Activated CD4-positive, alpha-beta memory T cell treated with anti-CD3 and anti-CD28 coated beads for 36 hours (primary cell): ENCODE measurements at places on chromosomes 6 and 20. TPM values are rescaled to one million over a fixed set of nuclear protein-coding genes. Genes with fewer than 3 reads are reported as not detected.

GRCh38 chr6:110674096-110674495 is 141.2 kb downstream of the CDK19 start:
- no peak for DNase-seq

GRCh38 chr6:96015518-96016333 is at the start of gene FUT9:
Gene FUT9, plus strand, starts transcription at chr6:96015974. Its CDS starts 187,182 bp downstream, at chr6:96203156.
- no peak for DNase-seq

HSF2 gene
- total RNA-seq, result 18.5 TPM

- DNase-seq, result no peak
Observed at GRCh38 chr6:169939554-169940164, 188.2 kb downstream of the ERMARD start.

DNA sequence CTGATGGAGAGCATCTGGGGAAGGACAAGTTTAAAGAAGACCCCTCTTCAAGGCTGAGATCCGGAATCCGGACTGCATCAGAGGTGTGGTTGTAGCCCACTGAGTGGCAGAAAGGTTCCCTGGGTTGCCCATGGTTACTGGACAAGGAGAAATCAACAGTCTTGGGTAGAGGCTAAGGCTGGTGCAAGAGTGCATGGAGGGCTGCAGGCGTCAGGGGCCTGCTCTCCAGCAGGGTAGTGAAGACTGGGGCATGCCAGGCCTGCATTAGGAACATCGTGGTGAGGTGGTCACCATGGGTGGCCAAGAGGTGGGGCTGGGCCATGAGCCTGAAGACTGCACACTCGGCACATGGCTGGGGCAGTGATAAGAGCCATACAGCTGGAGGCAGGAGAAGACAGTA is 91.2 kb downstream of the RNF182 start:
- DNase-seq, result no peak

GRCh38 chr20:11918981-11919380 is 1.3 kb downstream of the BTBD3 start:
- no peak for DNase-seq

GPLD1 gene
- 0.19 TPM for total RNA-seq

MCCD1 gene
- total RNA-seq, result not detected

DNA sequence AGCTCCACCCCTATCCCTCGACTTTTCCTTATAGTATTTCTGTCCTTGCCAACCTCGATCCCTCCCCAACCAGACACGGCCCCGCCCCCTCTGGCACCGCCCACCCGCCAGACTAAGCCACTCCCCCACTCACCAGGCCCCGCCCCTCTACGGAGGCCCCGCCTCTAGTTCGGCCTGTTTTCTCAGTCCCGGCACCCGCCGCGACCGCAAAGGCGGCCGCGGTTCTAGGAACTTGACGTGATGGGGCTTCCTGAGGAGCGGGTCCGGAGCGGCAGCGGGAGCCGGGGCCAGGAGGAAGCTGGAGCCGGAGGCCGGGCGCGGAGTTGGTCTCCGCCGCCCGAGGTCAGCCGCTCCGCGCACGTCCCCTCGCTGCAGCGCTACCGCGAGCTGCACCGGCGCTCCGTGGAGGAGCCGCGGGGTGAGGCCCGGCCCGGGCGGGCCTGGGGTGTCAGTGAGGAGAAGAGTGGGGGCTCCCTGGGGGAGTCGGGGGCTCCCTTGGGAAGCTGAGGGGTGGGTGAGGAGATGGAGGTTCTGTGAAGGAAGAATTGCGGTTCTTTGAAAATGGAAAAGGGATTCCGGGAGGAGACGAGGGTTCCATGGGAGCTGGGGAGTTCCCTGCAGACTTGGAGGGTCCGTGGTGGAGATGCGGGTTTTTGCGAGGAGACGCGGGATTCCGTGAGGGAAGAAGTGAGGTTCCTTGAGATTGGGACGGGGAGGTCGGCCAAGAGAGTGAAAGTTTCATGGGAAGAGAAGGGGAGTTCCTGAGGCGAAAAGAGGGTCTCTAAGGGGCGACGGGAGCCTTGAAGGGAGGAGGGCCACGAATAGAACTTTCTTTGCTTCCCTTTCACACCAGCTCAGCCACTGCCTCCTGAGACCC is at the start of gene ACSS2:
Gene ACSS2, plus strand, starts transcription at position 207 of the 877 bp plus-strand sequence. Its CDS starts 34 bp downstream, at position 241.
- peak; percentile 99 for DNase-seq

CEP162 gene
- 6.3 TPM for total RNA-seq

NHSL1 gene
- 0.95 TPM for total RNA-seq

NKX2-4 gene
- not detected for total RNA-seq

BCAS1 gene
- 0.17 TPM for total RNA-seq

DAAM2 gene
- not detected for total RNA-seq

GRCh38 chr20:19945732-19946670 is 71.2 kb upstream of the NAA20 start:
- no peak for DNase-seq

DNA sequence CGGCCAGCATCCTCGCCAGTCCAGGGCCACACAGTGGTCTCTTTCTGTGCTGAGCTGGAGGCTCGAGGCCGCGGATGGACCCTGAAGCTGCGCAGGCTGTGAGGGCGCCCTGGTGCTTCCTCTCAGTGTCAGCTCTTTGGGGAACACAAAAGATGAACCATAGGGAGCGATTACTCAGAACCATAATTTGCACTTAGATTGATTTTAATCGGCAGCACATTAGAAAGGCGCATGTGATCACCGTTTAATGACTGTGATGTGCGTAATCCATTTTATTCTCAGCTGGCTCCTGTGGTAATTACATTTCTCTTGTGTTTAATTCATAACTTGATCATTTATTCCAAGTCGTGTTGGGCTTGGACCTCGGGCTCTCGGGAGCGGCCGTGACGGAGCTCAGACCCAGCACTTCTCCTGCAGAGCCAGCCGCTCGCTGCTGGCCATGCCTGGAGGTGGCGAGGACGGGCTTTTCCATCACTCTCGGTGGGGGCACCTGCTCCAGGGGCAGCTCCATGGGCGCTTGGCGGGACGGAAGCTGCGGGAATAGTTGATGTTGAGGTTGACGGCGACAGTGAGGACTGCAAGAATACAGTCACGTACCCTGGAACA is 25.6 kb upstream of the NTSR1 start:
- DNase-seq, result no peak

PAX1 gene
- not detected for total RNA-seq

GRCh38 chr6:31474871-31475286 is 23.1 kb upstream of the MICB start:
- no peak for DNase-seq

DNA sequence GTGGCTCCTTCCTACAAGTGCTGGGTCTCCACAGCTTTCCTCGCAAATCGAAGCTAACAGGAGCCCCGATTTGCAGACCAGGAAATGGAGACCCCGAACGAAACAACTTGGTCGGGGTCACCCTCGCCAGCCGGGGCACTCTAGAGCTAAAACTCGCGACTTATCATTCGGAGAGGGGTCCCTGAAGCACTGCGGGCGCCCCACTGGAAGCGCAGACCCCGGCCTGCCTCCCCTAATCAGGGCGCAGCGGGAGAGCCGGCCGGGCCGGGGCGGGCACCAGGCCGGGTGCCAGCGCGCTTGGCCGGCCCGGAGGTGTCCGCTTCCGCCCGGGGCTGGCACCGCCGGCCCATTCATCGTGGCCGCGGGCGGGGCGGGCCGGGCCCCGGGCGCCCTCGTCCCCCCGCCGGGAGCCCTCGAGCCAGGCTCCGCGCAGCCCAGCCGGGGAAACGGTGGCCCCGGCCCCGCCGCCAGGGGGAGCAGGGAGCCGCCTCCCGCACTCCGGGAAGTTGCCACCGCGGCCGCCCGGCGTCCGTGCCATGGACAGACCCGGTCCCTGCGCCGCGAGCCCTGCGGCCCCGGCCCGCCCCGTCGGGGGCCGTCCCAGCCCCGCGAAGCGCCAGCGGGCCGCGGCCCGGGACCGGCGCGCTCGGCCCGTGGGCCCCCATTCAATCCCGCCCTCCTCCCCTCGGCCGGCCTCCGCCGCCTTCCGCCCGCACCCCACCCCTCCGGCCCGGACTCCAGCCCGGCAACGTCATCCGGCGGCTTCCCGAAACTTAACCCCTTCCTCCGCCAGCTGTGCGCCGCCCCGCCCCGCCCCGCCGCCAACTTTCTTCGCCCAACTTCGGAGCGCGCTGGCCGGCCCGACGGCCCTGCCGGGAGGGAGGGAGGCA is 961 bp downstream of the RRBP1 start:
- peak; percentile 84 for DNase-seq

FAM83C gene
- total RNA-seq, result not detected

GRCh38 chr20:62697468-62697912 is 11.1 kb upstream of the NTSR1 start:
- DNase-seq, result no peak

SNX21 gene
- total RNA-seq, result 1.8 TPM

HLA-DMA gene
- total RNA-seq, result 9.6 TPM

STMND1 gene
- not detected for total RNA-seq

DNA sequence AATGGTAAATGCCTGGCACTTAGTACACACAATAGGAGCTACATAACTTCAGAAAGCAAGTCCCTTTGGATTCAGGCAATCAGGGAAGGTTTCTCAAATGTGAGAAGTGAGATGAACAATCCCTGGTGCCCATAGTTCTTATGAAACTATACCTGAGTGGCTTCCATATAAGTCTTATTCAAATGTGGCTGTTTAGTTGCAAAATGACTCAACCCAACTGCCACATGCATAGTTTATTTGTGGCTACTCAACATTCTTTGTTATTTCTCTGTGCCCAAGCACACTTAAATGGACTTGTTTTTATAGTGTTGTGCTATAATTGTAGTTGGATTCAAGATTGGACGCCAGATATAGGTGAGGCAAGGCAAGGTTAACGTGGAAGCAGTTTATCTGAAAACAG is 93.7 kb upstream of the ATXN1 start:
- DNase-seq, result no peak

DNA sequence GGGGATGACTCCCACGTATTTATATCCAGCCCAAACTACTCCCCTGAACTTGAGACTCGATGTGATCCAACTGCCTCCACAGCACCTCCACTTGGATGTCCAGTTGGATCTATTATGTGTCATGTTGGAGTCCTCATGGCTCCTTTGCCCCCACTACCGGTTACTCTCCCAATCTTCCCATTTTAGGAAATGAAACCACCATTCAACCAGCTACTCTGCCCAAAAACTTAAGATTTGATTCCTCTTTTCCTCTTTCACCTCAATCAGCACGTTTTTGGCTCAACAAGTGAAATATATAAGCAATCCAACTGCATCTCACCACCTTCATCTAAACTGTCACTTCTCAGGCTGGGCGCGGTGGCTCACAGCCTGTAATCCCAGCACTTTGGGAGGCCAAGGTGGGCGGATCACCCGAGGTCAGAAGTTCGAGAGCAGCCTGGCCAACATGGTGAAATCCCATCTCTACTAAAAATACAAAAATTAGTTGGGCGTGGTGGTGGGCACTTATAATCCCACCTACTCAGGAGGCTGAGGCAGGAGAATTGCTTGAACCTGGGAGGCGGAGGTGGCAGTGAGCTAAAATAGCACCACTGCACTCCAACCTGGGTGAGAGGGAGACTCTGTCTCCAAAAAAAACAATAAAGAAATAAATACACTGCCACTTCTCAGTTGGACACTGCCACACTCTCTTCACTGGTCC is 3.4 kb downstream of the AHCY start:
- no peak for DNase-seq

DNA sequence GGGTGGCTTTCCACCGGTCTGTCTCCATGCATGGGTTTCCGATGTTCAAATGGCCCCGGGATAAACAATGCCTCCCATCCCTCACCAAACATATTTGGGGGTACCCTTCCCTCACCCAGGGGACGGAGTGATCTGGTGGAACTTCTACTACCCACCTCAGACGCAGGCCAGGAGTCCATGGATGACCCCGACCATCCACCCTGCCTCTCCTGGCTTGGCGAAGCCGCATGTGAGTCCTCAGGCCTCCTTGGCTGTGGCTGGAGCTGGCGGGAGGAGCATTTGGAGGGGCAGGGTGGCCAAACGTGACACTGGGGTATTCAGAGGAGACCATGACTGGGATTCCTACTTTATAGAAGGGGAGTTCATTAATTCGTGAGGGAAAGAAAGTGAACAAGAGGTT is 45.9 kb upstream of the FRMD1 start:
- no peak for DNase-seq

DNA sequence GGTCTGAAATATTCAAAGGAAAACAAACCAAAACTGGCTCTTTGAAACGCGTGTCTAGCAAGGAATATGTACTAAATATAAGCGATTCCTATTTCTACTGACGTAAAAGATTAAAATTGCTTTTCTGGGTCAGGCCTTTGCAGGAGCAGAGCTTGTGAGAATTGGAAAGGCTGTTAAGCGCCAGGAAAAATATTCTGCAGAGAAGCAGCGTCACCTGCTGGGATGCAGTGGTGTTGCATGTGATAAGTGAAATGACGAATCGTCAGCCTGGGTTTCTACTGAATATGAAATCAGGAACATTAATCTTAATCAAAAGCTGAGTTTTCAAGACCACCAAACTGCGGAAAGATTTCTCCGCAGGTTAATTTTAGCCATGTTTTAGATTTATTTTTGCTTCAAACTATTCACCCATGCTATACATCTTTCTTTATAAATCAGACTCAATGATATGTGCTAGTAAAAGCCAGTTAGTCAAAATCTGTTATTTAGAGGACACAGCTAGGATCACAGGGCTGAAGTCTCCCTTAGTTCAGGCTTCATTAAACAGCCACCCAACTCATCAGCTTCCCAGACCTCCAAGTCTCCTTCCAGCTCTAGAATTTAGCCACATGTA is 67.4 kb downstream of the ALDH8A1 start:
- peak; percentile 74 for DNase-seq

ZNF391 gene
- total RNA-seq, result 2.8 TPM

- peak; percentile 84 for DNase-seq
Observed at GRCh38 chr6:129766959-129767728, 57.2 kb upstream of the ARHGAP18 start.

HAO1 gene
- not detected for total RNA-seq

NKX2-2 gene
- not detected for total RNA-seq

MAP7 gene
- total RNA-seq, result 1.3 TPM

CD164 gene
- 229 TPM for total RNA-seq

PROCR gene
- 1.0 TPM for total RNA-seq

GRCh38 chr6:73866305-73866704 is 170.3 kb downstream of the CD109 start:
- DNase-seq, result no peak

- DNase-seq, result no peak
Observed at GRCh38 chr20:50398821-50399554, 111.2 kb upstream of the PTPN1 start.

- DNase-seq, result no peak
Observed at GRCh38 chr6:35602133-35602946, 86.4 kb downstream of the FKBP5 start.

CRYBG1 gene
- total RNA-seq, result 39.3 TPM

GRCh38 chr20:1305712-1306111 is 23.2 kb downstream of the SDCBP2 start:
- DNase-seq, result no peak

DNA sequence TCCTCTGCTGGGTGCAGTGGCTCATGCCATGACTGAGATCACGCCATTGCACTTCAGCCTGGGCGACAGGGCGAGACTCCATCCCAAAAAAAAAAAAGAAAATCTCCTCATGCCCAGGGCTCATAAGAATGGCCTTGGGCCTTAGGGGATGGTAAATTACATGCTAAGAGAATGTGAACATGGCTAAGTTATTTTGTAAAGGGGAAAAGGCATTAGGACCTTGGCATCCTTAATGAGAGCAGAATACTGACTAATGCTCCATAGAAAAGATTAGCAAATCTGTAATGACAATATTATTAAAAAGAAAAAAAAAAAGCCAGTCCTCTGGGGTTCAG is 12.6 kb upstream of the SHLD1 start:
- no peak for DNase-seq

- DNase-seq, result no peak
Observed at GRCh38 chr6:44676246-44676790, 288.8 kb downstream of the CDC5L start.
